Aorta (tissue), 5 donors: ENCODE measurements at places on chromosomes 5 and 9.

DNA sequence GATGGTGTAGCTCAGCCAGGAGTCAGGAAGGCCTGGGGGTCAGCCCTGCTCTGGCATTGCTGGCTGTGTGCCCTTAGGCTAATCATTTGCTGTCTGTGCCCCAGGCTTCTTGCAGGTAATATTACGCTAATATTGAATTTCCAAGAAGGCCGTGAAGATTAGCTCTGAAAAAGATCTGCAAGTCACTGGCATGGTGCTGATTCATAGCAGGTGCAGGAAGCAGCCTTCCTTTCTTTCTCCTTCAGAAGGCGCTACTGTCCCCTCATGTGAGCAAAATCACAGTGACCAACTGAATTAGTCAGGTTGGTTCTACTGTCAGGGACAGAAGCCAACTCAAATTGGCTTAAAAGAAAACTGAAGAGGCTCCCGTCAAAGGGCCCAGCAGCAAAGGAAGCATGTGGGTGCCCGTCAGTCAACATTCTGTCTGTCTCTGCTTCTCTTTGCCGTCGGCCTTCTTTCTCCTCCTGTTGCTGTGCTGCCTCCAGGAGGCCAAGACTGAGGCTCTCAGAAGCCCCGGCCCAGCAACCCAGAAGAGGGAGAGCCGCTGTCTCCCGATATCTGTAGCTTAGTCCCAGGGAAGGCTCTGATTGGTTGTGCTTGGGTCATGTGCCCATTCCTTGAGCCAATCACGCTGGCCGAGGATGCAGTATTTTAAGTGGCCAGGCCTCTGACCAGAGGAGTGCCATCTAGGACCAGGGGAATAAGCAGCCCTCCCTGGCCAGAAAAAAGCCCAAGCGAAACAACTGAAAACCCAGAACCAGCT lies 67.8 kb upstream of the NEURL1B start:
- DNase-seq = no peak

- no peak for DNase-seq
Measured at GRCh38 chr9:88821746-88822106, 169.5 kb upstream of the S1PR3 start.

- no peak for DNase-seq
Measured at GRCh38 chr5:146867996-146868708, 10.4 kb downstream of the PPP2R2B start.

- DNase-seq = no peak
Measured at GRCh38 chr9:27340285-27340674, 43.3 kb upstream of the EQTN start.

DNA sequence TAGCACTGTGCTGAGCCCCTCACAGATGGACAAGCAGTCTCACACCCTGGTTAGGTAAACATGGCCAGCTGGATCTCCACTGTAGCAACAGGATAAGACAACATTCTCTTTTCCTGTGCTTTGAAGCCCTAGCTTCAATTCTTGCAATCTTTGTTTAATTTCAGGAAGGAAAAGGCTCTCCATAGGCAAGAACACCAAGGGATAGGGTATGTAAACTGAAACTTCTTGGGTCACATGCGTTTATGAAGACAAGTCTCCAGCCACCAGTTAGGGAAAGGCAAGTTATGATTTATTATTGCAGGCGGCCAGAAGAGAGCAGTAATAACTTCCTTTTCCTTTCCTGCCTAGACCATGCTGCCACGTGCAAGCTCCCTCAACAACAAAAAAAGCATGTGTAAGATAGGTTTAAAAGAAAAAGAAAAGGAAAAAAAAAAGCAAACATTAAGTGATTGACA lies 50.1 kb upstream of the POU5F2 start:
- DNase-seq = no peak

GRCh38 chr9:32701321-32702022 lies 66.0 kb upstream of the TAF1L start:
- DNase-seq = no peak

DNA sequence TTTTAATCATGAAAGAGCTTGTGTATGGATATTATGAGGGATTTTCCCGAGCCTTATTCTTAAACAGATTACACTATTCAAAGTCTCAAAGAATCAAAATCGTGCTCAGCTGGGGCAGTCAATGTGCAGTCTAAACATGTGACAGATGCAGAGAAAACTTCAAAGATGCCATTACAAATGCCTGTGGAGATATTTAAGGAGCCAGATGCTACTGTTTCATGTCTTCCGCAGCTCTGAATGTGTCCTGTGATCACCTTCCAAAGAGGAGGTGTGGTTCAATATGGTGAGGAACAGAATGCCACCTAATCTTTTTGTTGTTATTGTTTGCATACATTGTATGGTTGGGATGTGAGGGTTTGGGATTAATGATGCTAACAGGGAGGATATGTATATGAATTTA lies 593.3 kb upstream of the ARRDC3 start:
- DNase-seq = no peak

- DNase-seq = no peak
Measured at GRCh38 chr9:78664370-78664769, 367.4 kb downstream of the PSAT1 start.

DNA sequence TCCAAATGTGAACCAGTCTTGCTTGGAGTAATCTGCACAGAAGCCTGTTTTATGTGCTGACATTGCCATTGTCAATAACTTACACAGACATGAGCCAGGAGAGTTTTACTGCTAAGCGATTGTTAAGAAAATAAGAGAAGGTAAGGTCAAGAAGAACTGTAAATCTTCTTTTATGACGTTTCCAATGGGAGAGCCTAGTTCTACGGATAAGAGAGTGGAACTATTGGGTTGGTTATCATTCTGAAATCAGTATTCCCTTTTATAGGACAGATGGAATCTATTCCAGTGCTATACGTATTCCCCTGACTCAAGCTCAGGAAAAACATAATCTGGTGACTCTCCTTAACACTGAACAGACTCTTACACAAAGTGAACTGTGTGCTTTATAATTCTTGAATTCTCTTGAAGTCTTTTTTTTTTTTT lies 137.9 kb upstream of the OTULINL start:
- no peak for DNase-seq
